Activated CD4-positive, alpha-beta T cell treated with anti-CD3 and anti-CD28 coated beads for 24 hours (primary cell): ENCODE measurements at places on chromosomes 12 and 14.

DNA sequence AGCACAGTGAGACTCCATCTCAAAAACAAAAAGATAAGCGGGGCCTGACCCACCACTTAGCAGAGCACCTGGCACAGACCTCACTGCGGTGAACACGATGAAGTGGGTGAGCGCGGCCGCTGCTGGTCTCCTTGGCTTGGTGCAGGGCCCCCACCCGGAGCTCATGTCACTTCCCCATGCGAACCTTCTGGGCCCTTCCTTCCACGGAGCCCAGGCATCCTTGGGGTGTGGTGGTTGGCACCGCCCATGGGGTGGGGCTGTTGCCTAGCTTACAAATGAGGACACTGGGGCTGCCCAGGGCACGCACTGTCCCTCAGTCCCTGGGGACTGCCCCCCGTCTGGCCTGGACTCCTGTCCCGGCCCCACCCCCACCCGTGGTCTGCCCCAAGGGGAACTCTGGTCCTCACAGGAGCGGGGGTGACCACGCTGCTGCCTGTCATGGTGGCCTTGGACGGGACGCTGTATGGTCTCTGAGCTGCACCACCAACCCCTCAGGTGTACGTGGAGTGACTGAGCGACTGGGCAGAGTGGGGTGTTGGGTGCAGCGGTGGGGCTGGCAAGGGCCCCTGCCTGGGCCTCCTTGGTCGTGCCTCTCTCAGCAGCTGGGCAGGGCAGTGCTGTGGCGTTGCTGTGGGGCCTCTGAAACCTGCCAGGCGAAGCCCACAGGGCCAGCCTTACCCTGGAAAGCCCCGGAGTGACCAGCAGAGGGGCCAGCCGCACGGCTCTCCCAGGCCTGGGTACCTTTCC, 15.3 kb downstream of the FBRSL1 start:
- no peak for DNase-seq

- no peak for DNase-seq
These were observed 21.7 kb downstream of the XRCC3 start for GRCh38 chr14:103693515-103693914.

GRCh38 chr12:53097207-53097563, 282 bp upstream of the IGFBP6 start:
- DNase-seq, result no peak

- no peak for DNase-seq
These were observed 157.6 kb upstream of the PDE3A start for GRCh38 chr12:20210621-20211215.

DNA sequence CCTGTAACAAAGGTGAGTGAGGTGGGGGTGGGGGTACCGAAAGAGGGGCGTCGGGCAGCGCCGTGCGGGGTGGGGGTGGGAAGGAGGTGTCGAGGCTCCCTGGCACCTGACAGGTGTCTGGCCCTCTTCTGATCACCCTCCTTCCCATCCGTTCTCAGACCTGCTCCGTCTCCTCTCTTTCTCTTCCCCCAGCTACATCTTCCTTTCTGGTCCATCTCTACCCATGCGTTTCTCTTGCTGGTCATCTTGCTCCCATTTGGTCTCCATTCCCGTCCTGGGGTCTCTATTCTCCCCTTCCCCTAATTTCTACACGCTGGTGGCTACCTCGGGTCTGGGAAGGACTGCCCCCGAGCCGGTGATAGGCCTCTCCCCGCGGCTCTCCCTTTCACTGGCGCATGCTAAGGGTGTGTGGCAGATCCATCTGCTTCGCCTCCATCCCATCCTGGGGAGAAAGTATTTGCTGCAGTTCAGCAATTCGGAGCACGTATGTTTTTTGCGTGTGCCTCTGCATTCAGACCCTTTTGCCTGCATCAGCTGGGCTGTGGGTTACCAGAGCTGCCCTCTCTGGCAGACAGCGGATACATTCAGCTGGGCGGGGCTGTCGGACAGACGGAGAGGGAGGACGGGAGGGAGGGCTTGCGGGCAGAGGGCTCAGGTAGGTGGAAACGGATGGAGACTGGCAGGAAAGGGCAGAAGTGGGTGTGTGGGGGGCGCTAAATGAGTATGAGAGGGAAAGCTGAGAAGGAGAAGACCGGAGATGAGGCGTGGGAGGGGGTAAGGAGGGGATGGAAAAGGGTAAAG, 730 bp downstream of the CLSTN3 start:
- no peak for DNase-seq

- no peak for DNase-seq
These were observed 5.7 kb downstream of the STXBP6 start for GRCh38 chr14:25044106-25044698.

DNA sequence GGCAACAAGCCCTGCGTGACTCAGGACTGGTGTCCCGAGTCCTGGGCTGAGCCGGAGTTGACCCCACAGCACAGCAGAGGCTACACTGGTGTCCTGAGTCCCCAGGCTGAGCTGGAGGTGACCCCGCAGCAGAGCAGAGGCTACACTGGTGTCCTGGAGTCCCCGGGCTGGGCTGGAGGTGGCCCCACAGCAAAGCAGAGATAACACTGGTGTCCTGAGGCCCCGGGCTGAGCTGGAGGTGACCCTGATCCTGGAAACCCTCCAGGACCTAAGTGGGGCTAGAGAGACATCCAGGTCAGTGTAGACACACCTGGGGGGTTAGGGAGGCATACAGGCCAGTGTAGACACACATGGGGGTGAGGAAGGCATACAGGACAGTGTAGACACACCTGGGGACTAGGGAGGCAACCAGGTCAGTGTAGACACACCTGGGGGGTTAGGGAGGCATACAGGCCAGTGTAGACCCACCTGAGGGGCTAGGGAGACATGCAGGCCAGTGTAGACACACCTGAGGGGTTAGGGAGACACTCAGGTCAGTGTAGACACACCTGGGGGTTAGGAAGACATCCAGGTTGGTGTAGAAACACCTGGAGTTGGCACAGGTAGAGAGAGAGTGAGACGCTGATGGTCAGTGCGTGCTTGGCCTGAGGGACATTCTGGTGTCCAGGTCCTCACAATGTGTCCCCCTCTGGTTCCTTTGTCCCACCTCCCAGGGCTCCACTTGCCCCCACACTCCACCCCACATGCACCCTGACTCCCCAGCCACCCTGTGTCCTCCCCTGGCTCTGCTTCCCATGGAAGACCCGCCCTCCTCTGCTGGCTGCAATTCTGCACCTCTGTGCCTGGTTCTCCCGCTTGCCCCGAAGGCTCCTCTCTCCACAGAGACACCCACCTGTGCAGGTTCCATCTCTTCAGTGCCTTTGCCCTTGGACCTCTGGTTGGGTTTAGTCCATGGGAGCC, 321.6 kb upstream of the SFSWAP start:
- DNase-seq, result no peak

DNA sequence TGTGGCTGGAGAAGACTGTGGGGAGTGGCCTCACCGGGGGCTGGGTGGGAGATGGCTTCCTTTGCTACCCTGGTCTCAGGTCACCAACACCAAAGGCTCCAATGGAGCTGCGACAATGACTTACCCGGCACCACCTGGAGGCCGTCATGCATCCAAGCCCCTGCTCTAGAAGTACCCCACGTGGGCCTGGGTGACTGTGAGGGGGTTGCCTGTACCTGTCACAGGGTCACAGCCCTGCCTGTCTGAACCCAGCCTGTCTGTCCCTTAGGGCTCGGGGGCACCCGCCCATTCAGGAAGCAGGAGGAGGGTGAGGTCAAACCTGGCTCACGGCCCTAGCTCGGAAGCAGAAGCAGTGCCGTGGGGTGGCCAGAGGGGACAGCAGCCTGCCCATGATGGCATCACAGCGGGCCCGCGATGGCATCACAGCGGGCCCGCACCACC, 18.9 kb downstream of the ABCB9 start:
- no peak for DNase-seq

- no peak for DNase-seq
These were observed 132.8 kb downstream of the BCL11B start for GRCh38 chr14:99138999-99139865.

- no peak for DNase-seq
These were observed 24.5 kb downstream of the GNPTAB start for GRCh38 chr12:101806265-101806664.

- no peak for DNase-seq
These were observed 32.6 kb downstream of the USP15 start for GRCh38 chr12:62292761-62293344.

DNA sequence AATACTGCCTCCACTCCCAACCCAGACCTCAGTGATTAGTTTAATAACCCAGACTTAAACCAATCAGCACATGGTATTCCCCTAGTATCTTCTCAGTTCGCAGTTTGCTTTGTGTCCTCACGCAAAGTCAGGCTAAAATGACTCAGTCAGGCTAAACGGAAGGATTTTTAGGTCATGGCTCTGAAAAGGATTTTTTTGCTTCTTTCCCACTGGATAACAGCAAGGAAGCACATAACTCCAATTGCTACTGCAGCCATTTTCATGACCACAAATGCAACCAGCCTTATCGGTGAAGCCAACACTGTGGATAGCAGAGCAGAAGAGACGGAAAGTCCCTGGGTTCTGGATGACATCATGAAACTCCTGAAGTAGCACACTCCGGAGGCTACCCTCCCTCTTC, 67.7 kb downstream of the ZC3H14 start:
- DNase-seq, result no peak

DNA sequence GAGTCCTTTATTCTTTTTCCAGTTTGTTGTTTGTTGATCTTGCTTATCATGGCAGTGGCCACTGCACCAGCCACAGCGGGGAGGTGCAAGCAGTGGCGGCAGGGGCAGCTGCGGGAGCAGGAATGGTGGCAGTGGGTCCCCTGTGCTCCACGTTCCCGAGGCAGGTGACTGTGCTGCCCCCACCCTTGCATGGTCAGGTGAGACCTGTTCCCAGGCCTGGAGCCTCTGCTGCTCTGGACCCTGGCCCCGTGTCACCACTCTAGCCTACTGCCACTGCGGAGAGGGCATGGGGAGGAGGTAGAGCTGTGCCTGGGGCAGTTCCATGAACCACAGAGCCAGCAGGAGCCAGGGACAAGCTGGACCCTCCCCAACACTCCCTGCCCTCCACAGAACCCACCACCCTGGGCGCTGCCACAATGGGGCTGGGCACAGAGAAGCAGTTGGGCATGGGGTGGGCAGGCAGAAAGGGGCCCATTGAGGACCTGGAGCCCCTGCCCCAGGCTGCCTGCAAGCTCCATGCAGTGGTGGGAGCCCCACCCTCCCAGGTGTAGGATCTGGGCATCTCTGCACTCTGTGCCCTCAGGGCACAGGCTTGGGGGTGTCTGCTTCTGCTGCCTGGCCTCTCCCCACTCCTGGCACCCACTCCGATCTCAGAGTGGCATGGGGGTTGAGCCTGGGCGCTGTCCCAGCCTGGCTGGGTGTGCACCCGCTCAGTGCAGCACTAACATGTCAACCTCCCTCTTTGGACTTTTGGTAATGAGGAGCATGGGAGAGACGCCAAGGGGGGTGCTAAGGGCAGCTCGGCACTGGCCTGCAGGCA, 23.1 kb upstream of the WDR20 start:
- DNase-seq, result no peak

DNA sequence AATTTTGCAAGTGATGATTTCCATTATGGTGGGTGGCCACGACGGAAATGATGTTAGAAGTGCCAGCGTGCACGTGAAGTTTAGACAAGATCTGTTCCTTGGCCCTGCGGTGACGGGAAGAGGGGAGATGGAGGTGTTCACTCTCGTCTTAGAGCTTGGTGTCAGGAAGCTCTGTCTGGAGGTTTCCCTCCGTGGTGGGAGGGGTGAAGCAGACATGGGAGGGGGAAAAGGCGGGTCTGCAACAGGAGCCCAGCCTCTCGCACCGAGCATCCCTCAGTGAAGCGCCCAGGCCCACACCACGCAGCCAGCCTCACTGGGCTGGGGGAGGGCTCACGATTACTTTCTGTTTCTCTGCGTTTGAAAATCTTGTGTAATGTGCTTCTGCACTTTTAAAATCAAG, 26.3 kb downstream of the EML1 start:
- peak; percentile 3 for DNase-seq

GRCh38 chr14:69151458-69152180, 1.3 kb downstream of the DCAF5 start:
- peak; percentile 55 for DNase-seq

DNA sequence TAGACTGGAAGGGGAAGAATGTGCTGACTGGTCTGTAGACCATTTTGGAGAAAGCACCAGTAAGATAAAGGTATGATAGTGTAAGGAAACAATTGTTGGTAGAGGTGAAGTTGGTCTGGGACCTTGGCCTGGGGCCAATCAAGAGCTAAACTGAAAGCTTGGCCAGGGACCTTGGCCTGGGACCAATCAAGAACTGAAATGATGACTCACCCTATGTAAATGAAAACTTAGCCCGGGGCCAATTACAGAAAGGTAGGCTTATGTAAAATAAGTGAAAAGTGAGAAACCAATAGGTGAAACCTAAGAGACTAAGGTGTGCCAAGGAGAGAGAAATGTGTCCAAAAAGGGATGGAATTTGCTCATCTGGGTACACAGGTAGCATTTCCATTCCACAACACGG, 776.0 kb downstream of the C12orf50 start:
- no peak for DNase-seq

DNA sequence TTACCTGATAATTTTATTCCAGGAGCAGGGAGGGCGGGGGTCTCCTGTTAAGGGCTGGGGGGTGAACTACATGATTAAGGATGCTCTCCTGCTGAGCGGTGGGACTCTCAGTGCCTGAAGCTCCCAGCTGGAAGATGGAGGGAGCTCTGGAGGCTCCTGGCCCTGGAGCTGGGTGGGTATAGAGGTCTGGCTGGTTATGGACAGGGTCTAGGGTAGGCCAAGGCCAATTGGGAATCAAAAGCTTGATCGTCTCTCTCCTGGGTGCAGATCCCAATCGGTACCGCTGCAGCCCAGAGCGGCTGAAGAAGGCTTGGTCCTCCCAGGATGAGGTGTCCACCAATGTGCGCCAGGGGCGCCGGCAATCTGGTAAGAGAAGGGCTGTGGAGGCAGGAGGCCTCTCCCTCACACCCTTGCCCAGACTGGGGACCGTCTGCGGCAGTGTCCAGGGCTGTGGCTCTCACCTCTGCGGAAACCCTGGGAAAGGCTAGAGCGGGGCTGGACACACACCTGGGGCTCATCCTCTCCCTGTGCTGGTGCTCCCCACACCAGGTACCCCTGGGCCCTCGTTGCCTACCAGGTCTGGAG, 28.4 kb downstream of the PLEKHG3 start:
- no peak for DNase-seq

GRCh38 chr14:59698793-59699192, 122.2 kb upstream of the CCDC175 start:
- no peak for DNase-seq

DNA sequence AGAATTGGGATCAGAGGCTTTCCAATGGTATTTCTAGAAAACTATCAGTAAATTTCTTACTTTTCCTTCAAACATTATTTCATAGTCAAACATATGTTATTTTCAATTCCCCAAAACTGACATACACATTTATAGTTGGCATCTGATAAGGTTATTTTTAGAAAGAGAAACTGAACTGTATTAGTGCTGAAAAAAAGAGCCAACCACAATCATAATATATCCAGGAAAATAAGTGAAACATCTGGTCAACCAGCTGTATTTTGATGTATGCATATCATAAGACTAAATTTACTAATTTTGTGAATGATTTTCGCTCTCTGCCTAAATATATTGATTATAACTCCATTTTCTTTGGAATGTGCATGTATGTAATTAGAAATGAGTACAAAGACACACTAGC, 554.2 kb downstream of the FLRT2 start:
- DNase-seq, result no peak

- no peak for DNase-seq
These were observed 41.1 kb downstream of the BMP4 start for GRCh38 chr14:53915364-53916014.

GRCh38 chr12:32178341-32179010, 71.8 kb downstream of the BICD1 start:
- no peak for DNase-seq
